MV-4-11 (cell line): ENCODE measurements at places on chromosomes 12 and 14.

- no peak for DNase-seq
Measured at GRCh38 chr14:90553298-90553920, 156.6 kb downstream of the CALM1 start.

- DNase-seq: peak; percentile 36
Measured at GRCh38 chr14:58072288-58073071, 79.5 kb downstream of the ARMH4 start.

DNA sequence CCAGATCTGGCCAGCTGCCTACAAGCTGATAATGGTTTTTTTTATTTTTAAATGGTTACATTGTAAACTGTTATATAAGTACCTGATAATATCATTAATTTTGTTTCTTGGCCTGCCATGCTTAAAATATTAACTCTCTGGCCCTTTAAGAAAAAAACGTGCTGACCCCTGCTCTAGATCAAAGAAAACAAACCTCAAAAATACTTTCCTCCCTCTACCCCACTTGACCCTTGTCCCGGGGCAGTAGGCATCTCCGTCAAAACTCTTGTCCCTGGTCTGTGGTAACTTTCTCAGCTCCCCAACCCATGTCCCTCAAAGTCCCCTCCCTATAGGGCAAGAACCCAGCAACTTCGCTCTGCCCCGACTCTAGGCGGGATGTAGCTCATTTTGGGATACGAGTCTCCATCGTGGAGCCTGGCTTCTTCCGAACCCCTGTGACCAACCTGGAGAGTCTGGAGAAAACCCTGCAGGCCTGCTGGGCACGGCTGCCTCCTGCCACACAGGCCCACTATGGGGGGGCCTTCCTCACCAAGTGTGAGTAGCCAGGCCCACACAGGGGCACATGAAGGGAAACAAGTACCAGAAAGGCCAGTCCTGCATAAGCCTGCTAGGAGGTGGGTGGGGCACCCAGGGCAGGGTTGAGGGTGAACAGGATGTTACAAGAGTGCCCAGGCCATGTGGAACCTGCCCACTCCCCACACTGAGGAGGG lies 3.5 kb downstream of the RDH5 start:
- no peak for DNase-seq

GRCh38 chr14:60863249-60863648 lies 117.6 kb downstream of the TRMT5 start:
- no peak for DNase-seq

DNA sequence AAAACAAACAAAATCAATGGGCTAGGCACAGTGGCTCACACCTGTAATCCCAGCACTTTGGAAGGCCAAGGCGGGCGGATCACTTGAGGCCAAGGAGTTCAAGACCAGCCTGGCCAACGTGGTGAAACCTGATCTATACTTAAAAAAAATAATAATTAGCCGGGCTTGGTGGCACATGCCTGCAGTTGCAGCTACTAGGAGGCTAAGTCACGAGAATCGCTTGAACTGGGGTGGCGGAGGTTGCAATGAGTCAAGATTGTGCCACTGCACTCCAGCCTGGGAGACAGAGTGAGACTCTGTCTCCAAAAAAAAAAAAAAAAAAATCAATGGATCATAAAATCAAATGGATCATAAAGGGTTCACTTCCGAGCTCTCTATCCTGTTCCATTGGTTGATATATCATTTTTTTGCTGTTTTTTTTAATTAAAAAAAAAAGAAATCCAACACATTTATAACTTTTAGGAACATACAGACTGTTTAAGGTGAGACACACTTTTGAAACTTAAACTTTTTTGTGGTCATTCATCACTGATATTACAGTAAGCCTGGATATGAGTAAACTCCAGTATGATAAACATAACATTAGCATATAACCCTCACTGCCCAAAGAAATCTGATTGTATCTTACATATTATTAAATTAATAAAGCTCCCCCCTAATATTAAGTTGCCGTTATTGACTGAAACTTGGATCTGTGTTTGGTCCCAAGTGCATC lies 22.1 kb downstream of the MOK start:
- no peak for DNase-seq

GRCh38 chr12:91723191-91723590 lies 422.5 kb downstream of the BTG1 start:
- no peak for DNase-seq

GRCh38 chr12:78208092-78208491 lies 377.4 kb downstream of the NAV3 start:
- no peak for DNase-seq

- no peak for DNase-seq
Measured at GRCh38 chr14:63564318-63564717, 21.1 kb upstream of the PPP2R5E start.

DNA sequence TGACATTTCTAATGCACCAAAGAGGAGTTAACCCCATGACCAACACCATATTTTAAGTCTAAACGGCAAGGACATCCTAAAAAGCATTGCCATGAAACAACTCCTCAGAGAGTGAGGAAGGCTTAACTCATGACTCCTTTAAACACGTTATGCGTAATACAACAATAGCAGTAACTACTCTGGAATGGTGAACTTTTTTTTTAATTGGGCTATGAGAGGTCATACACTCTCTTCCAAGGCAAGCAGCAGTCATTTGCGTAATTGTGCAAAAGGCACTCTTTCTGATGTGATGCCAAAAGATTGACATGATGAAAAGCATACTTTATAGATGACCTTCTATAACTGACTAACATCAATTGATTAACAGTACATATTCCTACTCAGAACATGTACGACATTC lies 39.4 kb downstream of the RHOJ start:
- DNase-seq: no peak

DNA sequence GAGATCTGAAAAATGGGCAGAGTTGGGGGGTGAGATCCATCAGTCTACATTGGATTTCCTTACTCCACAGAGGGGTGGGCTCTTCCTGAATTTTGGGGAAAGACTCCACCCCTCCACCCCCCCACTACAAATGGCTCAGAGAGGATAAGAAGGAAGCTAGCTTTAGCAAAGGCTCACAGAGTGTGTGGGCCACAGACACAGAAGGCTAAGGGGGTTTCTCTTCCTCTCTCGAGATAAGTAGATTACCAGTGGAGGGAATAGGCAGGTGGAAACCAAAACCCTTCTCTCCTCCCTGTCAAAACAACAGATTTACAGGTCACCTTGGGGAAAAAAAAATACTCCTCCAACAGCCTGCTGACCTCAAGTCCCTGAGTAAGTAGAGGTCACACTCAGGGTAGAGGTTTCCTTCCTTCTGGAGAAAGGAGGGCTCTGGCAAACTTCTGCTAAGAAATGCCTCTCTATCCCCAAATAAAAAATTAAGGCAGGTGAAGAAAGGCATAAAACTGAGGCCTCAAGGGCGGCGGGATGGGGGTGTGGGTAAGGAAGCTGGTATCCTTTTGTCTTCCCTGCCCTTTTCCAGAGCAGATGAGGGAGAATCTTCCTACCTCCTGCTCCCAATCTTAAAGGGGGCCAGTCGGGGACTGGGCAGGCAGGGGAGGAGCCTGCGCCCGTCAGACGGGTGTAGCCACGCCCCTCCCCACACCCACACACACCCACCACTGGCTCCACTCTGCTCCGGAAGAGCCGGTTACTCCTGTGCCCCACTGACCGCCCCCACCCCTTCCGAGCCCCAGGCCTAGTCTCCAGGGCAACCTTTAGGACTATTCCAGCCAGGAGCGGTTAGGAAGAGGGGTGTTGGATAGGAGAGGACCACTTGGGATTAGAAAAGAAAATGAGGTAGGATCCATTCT lies 1.9 kb upstream of the BAZ2A start:
- peak; percentile 54 for DNase-seq

DNA sequence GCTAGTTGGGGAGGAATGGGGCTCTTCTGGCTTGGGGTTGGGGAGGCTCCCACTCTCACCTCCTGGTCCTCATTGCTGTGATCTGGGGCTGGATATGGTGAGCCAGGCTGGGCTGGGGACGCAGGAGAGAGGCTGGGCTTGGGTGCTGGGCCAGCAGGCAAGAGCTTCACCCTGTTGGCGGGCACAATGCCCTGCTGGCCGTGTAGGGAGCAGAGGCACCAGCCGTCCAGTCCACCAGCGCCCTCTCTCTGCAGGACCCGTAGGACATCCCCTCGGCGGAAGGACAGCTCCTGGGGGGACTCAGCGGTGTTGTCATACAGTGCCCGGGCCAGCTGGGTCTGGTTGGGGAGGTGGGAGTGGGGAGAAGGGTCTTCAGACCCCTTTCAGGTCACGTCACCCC lies 4.5 kb downstream of the EFS start:
- no peak for DNase-seq

DNA sequence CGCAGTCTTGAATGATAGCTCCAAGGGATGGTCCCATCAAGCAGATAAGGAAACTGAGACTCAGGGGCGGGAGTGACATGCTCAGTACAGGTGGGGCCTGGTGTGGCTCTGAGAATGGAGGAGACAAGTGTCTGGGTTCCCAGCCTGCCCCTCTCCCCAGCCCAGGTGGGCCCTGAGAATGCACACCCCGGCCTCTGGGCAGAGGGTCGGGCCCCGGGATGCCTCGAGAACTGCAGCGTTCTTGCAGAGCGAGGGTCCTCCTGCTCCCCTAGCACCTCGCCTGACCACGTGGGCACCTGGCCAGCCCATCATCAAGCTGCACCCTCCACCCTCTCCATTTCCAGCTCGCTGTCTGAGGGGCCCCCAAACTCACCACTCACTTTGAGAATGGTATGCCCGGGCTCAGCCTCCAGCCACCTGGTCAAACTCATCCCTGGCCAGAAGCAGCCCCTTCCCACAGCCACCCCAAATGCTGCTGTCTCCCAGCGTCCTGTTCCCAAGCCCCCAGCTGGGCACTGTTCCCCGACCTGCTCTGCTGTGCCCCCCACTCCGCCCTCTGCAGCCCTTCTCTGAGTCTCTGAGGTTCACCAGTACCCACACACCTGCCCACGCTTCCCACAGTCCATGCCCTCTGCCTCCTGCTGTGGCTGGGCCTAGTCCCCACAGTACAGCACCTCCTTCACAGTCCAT lies 44.3 kb downstream of the CYP46A1 start:
- DNase-seq: no peak

- DNase-seq: no peak
Measured at GRCh38 chr12:12432364-12432763, 75.5 kb downstream of the BORCS5 start.

DNA sequence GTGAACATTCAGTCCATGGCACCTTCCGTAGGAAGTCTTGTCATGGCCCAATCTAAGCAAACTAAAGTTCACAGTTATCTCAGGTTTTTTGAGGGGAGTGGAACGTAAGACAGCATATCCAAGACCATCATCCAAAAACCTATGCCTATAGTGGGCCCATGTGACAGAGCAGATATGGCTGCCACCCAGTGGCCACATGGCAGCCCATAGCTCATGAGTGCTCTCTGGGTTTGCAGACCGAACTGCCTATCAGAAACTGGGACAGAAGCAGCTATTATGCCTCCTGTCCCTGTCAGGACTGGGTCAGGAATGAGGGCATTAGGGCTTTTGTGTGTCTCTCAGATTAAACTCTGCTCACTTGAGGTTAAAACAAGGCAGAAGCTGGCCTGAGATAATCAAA lies 503.7 kb downstream of the NRXN3 start:
- DNase-seq: no peak

GRCh38 chr12:9163392-9163791 lies 44.8 kb downstream of the PZP start:
- no peak for DNase-seq

DNA sequence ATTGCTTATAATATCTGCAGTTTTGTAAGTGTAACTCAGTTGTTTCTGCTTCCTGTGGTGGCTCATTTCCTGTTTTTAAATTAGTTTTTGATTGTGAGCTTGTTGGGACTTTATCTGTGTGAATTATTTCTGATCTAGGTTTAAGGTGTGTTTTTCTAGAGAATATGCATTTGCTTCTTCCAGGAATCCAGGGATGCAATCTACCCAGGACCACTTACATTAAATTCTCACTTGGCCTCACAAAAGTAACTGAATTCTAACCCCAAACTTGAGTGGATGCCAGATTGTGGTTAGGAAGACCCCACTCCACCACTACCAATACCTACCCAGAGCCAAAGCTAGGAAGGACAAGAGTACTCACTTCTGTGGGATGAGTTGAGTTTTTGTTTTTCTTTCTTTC lies 11.9 kb downstream of the STYX start:
- DNase-seq: no peak

- no peak for DNase-seq
Measured at GRCh38 chr14:72178517-72178916, 246.3 kb downstream of the RGS6 start.

DNA sequence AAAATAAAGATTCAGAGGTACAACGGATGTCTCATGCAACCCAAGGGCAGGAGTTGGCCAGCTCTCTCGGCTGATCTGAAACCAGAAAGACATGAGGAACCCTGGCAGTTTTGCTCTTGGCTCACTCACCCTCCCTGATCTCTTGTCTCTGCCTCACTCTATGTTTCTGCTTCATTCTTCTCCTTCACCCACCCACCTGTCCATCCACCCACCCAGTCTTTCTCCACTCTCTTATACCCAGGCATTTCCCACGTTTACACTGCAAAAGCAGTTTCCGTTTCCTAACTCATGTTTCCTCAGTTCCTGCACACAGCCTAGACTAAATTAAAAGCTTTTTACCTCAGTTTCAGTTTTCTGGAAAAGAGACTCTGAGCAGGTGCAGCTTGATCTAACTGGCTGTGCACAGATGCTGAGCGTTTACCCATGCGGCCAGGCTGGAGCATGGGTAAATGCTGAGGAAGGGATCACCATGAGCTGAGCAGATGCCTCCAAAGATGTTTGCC lies 157.6 kb downstream of the PRKCH start:
- DNase-seq: peak; percentile 59

DNA sequence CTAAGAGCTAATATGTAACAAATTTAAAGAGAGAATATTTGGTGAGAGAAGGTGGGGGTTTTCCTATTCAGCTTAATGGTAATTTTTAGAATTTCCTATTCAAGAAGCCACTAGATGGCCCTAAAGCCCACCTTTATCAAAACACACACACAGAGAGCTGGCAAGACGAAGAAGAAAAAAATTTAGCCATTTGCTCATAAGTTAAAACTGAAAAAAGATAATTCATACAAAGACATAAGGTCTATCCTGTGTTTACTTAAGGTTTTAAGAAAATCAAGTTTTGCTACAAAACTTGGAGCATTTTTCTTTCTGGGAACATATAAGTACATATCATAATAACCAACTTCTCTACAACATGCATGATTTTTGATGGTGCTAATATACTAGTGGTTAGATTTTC lies 46.8 kb upstream of the PCED1B start:
- peak; percentile 26 for DNase-seq

GRCh38 chr14:64208261-64208660 lies 85.9 kb downstream of the ESR2 start:
- DNase-seq: no peak
